ENCODE measurements at places on chromosomes 2 and 18. TPM values are rescaled to one million over a fixed set of nuclear protein-coding genes. Genes with fewer than 3 reads are reported as not detected.

The MRPS5 gene
- total RNA-seq, result 14.5 TPM

The DCDC2C gene
- not detected for total RNA-seq

The ARHGAP15 gene
- 334 TPM for total RNA-seq

The IL36G gene
- not detected for total RNA-seq

The LYG1 gene
- total RNA-seq, result 0.52 TPM

The SULT1C3 gene
- total RNA-seq, result not detected

The TEKT4 gene
- total RNA-seq, result not detected

The NT5C1B gene
- total RNA-seq, result not detected

The GPAT2 gene
- total RNA-seq, result 1.3 TPM

The TYMS gene
- 0.63 TPM for total RNA-seq

The CRYGD gene
- not detected for total RNA-seq

The REG1A gene
- total RNA-seq, result 0.31 TPM

The FAP gene
- total RNA-seq, result not detected

The ANKRD30BL gene
- total RNA-seq, result not detected

The NT5DC4 gene
- not detected for total RNA-seq

The ORMDL1 gene
- 83.9 TPM for total RNA-seq

The GKN1 gene
- 0.31 TPM for total RNA-seq

The PDCD1 gene
- total RNA-seq, result 2.0 TPM

The BOK gene
- total RNA-seq, result 0.52 TPM

The THSD7B gene
- not detected for total RNA-seq

The RRM2 gene
- total RNA-seq, result 5.5 TPM

The COBLL1 gene
- total RNA-seq, result 26.4 TPM

The RAD51AP2 gene
- total RNA-seq, result not detected

The MDH1B gene
- total RNA-seq, result not detected

The GREB1L gene
- total RNA-seq, result under 0.01 TPM

The AQP4 gene
- total RNA-seq, result not detected

The UGT1A6 gene
- total RNA-seq, result not detected

The ANKRD62 gene
- total RNA-seq, result not detected

The ANO7 gene
- 0.10 TPM for total RNA-seq

The DDX18 gene
- total RNA-seq, result 127 TPM

The KCNF1 gene
- not detected for total RNA-seq
